ENCODE measurements at places on chromosomes 2 and 18.

DNA sequence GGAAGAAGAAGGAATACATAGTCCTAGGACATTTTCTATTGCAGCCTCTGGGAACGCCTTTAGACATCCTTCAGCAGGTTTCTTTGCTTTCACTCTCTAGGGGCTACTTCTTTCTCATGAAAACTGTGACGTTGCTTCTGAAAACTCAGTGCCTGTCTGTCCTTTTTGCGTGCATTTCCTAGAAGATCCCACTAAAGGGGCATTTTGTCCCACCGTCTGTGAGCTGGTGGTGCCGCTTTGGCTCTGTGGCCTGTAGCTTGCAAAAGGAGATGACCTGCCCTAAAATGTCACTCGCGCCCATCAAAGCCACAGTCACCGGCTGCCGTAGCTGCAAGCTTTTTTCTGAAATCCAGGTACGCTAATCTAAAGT is 579 bp downstream of the STAT4 start:
- no peak for DNase-seq

- peak; percentile 38 for DNase-seq
Measured at GRCh38 chr2:29042561-29043075, 31.7 kb downstream of the PCARE start.

DNA sequence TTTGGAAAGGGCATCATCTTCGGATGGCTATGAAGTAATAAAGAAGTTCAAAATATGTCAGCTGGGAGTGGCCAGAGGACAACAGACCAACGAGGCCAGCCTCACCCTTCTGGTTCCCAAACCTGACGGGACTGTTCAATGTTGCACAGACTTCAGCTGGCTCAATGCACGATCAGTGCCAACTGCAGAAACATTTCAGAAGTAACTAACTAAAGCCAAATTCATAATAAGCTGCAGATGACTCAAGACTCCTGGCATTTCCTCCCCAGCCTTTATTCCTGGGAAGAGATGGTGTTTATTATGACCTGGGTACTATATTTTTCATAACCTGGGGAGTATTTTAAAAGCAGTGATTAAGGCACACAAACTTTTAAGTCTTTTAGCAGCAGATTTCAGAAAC is 3.8 kb upstream of the ATP6V1C2 start:
- DNase-seq, result no peak

DNA sequence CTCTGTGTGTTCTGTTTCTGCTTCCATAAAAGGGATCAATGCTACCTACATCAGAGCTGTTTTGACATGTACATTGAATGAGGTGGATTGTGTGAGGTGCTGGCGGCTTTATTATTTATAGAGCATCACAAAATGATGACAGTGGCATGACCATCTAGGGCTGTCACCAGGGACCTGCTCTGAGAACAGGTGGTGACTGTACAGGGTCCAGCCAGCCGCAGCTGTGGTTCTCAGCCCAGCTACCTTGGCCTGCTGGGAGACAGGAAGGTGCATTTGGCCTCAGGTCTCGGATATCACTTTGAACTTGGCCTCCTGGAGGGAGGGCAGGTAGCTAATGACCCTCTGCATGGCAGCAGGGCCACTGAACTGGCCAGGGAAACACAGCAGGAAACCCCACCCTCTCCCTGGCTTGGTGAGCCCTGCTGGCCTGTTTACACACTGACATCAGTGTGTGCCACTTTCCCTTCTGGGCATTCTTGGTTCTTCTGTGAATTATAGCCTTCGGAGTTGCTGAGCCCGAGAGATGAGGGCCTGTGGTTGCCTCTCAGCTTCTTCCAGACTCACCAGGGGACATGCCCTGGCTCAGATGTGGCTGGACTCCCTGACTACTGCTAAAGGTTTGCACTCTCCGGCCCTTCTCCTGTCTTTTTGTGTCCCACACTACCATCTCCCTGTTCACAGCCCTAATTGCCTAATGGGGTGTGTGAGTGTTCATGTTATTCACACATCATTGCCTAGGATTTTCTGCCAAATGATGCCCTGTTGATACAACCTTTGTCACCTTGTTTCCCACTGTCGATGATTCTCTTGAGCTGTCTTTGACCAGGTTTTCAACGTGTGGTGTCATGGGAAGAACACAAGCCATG is 109.2 kb upstream of the RAB12 start:
- DNase-seq, result no peak

DNA sequence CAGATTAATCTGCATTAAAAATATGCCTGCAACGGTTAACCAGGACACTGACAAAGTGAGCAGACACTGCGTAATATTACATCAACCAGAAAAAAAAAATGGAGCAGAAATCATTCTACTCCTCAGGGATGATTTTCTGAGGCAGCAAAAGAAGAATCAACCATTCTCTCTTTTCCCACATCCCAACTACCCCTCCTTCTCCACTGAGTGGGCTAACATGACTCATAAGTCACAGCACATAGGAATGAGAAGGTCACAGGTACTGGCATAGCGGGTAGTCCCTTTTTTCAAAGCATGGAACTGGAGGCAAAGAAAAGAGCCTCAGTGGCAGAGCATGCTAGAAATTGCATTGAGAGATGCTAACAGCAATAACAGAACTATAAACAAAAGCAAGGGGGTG is 54.3 kb upstream of the TSPYL6 start:
- DNase-seq, result no peak

GRCh38 chr2:157922815-157923214 is 46.7 kb upstream of the ACVR1 start:
- DNase-seq, result no peak

- DNase-seq, result no peak
Measured at GRCh38 chr2:63658176-63658968, 69.6 kb downstream of the MDH1 start.

DNA sequence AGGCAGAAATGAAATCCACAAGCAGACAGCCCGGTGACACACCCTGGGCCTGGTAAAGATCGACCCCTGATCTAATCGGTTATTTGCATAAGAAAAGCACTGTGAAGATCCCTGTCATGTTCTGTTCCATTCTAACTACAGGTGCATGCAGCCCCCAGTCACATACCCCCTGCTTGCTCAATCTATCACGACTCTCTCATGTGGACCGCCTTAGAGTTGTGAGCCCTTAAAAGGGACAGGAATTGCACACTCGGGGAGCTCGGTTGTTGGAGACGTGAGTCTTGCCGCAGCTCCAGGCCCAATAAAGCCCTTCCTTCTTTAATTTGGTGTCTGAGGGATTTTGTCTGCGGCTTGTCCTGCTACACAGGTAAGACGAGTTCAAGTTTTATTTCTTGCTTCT is 13.4 kb upstream of the IL1B start:
- no peak for DNase-seq

- DNase-seq, result no peak
Measured at GRCh38 chr2:230541934-230542380, 126.0 kb downstream of the SP100 start.

GRCh38 chr2:35454966-35455638 is 900.5 kb upstream of the CRIM1 start:
- no peak for DNase-seq

Data from brain pericyte (primary cell).